ENCODE measurements at places on chromosomes 11 and 22.

GRCh38 chr11:63534895-63535461 is 1.6 kb upstream of the PLAAT4 start:
- no peak for DNase-seq

DNA sequence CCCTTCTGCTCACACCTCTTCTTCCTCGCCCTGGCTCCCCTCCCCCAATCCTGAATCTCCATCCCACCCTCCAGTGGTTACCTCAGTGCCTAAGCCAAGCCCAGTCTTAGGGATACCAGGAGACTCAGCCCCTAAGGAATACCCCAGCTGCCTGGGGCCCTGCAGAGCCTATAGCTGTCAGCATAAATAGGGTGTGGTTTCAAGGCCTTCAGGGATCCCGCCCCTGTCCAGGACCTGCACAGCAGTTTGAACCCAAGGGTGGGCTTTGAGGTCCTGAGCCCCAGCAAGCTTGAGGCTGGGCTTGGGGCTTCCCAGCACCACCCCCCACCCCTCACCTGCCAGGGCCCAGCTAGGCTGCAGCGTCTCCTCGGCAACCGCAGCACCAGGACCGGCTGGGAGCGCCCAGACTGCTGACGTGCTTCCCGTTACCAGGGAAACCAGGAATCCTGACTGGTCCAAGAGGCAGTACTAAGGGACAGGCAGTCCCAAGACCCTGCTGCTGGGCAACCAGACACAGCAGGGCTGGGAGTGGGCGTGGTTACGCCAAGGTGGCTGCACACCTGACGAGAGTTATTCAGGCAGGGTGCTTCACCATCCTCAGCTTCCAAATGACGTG is 13.7 kb downstream of the APBB1 start:
- no peak for DNase-seq

- no peak for DNase-seq
Observed at GRCh38 chr11:66914505-66914904, 43.7 kb downstream of the PC start.

- DNase-seq = no peak
Observed at GRCh38 chr11:44761551-44761961, 34.8 kb downstream of the TSPAN18 start.

- DNase-seq = no peak
Observed at GRCh38 chr11:72242141-72242540, 1.8 kb downstream of the PHOX2A start.

All from naive thymus-derived CD8-positive, alpha-beta T cell (primary cell).